Germinal center (tissue), 1 donor: ENCODE measurements at places on chromosomes 12 and 14.

DNA sequence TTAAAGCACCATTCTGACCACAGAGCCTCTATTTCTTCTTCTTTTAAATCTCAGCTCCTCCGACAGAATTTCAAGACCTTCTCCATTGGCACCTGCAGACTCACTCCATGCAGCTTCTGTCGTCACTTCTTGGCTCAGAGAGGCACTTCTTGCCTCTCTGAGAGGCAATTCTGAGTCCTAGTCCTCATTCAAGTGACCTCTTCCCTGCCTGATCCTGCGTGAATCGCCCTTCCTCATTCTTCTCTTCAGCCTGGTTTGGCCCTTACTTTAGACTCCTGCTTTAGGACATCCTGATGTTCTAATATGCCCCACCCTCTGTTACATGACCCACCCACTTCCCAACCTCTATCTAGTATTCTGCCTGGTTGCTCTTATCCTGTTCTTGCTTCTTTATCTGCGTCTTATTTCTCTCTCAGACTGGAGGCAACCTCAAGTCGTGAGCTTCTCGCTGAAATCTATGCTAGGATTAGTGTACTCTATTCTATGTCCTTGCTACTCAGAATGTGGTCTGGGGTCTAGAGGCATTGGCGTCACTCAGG, 55.6 kb upstream of the CISTR start:
- DNase-seq: no peak

- DNase-seq: no peak
Measured at GRCh38 chr12:104588921-104589590, 132.3 kb downstream of the CHST11 start.

DNA sequence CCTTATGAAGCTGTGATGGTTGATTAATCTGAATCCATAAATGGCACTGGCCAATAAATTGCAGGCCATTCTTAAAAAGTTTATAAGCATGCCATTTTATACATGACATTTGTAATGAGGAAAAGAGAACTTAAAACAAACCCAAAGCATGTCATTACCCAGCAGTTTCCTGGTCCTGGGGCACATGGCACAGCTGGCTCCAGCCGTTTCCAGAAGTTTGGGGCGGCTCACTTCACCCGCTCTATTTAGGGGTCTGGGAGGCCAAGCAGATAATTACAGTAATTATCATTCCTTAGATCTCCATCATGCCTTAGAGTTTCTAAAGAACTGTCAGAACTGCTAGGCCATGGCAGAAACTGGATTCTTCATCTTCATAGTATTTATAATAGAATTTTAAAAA, 6.4 kb downstream of the ADGRD1 start:
- no peak for DNase-seq

- DNase-seq: no peak
Measured at GRCh38 chr12:115194448-115194847, 510.5 kb upstream of the TBX3 start.

DNA sequence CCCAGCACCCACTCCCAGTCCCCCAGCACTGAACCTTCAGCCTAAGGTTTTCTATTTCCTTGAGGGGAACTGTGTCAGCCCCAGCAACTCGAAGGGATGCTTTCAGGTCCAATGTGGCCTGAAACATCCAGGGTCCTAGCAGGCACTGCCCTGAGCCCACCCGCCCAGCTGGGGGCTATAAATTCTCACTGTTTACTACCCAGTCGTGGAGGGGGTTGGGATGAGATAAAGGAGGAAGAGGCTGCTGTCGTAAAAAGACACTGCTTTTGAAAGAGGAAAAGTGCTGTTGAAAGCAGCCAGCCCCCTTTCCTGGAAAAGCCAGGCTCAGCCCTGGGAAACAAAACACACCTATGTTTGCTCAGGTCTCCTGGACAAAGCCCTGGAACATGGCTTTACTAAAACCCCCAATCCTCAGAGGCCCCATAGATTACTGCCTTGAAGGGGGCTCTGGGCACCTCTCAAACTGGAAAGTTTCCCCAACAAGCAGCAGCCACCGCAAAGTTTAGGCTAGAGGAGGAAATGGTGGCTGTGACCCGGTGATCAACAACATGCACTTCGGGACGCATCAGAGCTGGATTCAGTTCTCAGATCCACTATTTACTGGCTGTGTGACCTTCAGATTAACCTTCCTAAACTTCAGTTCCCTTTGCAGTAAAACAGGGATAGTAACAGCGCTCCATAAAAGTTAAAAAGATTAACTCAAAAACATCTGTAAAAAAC, 51.0 kb downstream of the ACTN1 start:
- DNase-seq: no peak

DNA sequence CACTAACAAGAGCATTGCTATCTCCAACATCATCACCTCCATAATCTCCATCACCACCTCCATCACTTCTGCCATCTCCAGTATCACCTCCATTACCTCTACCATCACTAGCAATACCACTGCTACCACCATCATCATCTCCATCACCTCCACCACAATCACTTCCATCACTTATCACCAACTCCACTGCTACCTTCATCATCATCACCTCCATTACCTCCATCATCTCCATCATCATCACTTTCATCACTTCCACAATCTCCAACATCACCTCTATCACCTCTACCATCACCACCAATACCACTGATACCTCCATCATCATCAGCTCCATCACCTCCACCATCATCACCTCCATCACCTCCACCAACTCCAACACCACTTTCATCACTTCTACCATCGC, 102.4 kb upstream of the TMEM132C start:
- no peak for DNase-seq

- DNase-seq: peak; percentile 53
Measured at GRCh38 chr12:122865268-122866231, 30.3 kb downstream of the HIP1R start.

GRCh38 chr12:6215932-6216494, 15.8 kb downstream of the CD9 start:
- DNase-seq: no peak

- DNase-seq: no peak
Measured at GRCh38 chr14:28879573-28879996, 113.0 kb downstream of the FOXG1 start.

DNA sequence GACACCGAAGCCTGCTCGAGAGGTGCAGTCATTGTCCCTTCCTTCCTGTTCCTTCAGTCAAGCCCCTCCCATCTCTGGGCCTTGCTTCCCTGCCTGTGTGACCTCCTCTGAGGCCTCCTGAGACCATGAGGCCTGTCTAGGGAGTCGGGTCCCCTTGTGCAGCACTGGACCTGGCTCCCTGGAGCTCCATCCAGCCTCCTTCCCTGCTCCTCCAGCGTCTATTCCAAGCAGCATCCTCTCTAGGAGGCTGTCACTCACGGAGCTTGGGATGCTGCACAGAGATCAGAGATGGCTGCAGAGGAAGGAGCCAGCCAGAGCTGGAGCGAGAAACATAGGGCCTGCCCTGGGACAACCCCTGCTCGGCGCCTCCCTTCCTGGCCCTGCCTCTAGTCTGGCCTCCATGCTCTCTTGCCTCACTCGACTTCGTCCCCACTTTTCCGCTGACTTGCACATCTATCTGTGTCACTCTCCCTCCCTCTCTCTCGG, 142.7 kb downstream of the BCL11B start:
- no peak for DNase-seq

- no peak for DNase-seq
Measured at GRCh38 chr14:24670594-24670993, 36.6 kb upstream of the GZMB start.

DNA sequence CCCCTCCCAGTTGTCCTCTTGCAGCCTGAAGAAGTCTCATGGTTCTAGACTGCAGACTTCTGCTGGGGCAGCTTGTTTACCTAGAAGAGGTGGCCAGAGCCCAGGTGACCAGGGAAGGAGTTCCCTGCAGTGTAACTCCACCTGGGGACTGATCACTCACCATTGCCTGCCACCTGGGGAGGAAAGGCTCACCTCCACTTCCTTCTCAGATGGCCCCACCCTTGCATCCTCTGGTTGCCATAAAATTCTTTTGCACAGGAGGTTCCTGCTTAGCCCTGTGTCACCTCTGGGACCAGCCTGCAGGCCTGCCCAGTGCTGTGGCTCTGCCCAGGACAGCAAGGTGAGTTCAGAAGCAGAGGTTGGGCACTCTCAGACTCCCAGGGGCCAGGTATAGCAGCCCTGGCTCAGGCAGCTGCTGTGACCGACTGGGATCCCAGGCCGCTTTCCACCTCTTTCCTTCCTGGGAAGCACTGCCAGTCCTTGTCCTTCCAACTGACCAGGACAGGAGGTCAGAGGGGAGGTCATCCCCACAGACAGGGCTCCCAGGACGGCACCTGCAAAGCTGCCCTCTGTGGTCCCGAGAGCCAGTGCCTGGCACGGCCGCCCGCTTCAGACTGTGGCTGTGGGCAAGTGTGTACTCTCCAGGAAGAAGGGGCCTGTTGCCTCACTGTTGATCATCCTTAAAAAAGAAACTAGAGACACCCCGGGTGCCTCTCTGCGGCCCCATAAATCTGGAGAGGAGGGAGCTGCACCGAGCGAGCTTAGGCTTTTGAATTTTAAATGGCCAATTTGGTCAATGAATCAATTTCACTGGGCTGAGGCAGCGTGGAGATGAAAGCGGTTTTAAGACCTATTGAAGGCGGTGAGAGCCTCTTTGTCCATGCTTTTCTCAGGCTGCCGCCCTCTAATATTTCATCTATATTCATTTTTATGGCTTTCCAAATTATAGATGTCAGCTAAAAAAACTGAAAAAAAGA, 79.5 kb upstream of the C14orf180 start:
- no peak for DNase-seq

DNA sequence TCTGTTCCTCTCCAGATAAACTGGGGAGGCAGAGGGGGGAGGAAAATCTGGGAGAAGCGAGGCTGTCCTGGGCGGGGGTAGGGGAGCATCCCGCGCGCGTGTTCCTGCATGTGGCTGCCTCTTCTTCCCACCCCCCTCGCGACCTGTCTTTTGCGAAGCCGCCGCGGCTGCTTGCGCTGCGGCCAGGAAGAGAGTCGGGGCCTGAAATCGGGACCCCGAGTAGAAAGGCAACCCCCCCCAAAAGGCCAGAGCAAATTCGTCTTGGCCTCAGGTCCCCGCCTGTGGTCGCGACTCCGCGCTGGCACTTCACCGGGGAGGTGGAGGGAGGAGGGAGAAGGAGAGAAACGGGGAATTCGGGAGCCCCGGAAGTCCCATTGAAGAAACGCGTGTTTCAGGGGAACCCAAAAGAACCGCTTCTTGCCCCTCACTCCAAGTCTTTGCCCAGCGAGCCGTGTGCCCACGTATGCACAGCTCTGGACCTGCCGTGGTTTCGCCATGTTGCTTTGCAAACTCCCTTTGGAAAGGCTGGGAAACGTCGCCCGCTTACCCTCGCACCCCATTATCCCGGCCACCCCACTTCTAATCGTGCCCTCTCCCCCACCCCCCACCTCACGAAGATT, 944 bp downstream of the CCND2 start:
- DNase-seq: no peak
